ENCODE measurements at places on chromosomes 1 and 21.

- no peak for DNase-seq
These were observed 67.8 kb downstream of the SLC19A1 start for GRCh38 chr21:45474323-45474950.

- DNase-seq: no peak
These were observed 11.9 kb downstream of the LRRC3 start for GRCh38 chr21:44466996-44467858.

- DNase-seq: no peak
These were observed 59.6 kb downstream of the SDCCAG8 start for GRCh38 chr1:243315455-243315854.

DNA sequence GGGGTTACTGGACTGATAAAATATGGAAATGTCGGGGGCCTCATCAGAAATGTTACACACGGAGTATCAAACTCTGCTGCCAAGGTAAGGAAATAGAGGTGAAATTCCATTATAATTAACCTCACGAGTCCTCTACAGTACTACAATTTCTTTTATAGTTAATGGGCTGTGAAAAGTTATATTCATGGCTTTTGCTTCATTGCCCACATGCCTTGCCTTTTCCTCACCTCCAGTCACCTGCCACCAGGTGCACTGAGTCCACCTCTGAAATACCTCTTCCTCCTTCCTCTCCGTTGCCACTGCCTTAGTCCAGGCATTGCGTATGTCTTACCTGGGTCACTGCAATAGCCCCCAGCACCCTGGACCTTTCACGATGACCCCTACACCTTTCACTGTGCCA, 186.9 kb downstream of the VPS13D start:
- DNase-seq: no peak

All from stimulated activated CD4-positive, alpha-beta T cell treated with anti-CD3 and anti-CD28 coated beads, Interleukin-1b, Interleukin-23, amount 100 ng/mL, for 24 hours (primary cell).